Forelimb muscle (tissue), 1 donor: ENCODE measurements at places on chromosomes 7 and 10. TPM values are rescaled to one million over a fixed set of nuclear protein-coding genes. Genes with fewer than 3 reads are reported as not detected.

The PARD3 gene
- polyA plus RNA-seq = 40.0 TPM

The DENND2A gene
- polyA plus RNA-seq = 41.9 TPM

The GPR37 gene
- 17.8 TPM for polyA plus RNA-seq

The PAX4 gene
- not detected for polyA plus RNA-seq

The MCM10 gene
- 3.9 TPM for polyA plus RNA-seq

The PNLIPRP2 gene
- 0.25 TPM for polyA plus RNA-seq

The HMX2 gene
- polyA plus RNA-seq = not detected

The C10orf62 gene
- polyA plus RNA-seq = 0.11 TPM
